H4 (cell line): ENCODE measurements at places on chromosomes 4 and X. TPM values are rescaled to one million over a fixed set of nuclear protein-coding genes. Genes with fewer than 3 reads are reported as not detected.

GRCh38 chrX:17732138-17732783, 5.0 kb upstream of the SCML1 start:
- DNase-seq, result no peak

DNA sequence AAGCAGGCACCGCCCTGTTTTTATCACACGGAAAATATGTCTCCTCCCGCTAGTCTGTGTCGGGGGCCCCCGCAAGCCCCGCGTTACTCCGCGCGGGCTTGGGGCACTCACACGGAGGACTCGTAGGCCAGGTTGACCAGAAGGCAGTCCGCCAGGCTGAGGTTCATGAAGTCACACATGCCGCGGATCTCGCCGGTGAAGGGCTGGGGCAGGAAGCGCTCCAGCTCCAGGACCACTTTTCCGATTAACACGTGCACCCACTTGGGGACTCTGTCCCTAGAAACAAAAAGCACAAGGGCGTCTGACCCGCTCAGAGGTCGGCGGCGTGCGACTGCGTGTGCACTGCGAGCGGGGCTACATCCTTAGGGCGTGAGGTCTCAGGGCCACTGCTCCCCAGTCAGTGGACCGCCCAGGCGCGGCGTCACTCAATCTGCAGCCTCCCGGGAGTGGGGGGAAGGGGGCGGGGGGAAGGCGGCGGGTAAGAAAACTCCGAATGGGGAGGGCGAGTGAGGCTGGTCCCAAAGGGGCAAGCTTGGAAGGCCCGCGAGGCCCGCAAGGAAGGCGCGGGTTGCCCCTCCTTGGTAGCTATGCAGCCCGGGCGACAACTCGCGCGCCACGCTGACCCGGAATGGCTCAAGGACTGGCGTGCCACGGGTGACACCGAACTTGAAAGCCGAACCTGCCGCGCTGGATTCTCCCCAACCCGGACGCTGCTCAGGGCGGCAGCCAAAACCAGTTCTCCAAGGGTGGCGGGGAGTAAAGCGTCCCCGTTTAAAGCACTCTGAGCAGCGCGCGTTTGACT, 722 bp downstream of the NAAA start:
- no peak for DNase-seq

- DNase-seq, result no peak
Observed at GRCh38 chrX:126551725-126552312, 795 bp downstream of the DCAF12L1 start.

DNA sequence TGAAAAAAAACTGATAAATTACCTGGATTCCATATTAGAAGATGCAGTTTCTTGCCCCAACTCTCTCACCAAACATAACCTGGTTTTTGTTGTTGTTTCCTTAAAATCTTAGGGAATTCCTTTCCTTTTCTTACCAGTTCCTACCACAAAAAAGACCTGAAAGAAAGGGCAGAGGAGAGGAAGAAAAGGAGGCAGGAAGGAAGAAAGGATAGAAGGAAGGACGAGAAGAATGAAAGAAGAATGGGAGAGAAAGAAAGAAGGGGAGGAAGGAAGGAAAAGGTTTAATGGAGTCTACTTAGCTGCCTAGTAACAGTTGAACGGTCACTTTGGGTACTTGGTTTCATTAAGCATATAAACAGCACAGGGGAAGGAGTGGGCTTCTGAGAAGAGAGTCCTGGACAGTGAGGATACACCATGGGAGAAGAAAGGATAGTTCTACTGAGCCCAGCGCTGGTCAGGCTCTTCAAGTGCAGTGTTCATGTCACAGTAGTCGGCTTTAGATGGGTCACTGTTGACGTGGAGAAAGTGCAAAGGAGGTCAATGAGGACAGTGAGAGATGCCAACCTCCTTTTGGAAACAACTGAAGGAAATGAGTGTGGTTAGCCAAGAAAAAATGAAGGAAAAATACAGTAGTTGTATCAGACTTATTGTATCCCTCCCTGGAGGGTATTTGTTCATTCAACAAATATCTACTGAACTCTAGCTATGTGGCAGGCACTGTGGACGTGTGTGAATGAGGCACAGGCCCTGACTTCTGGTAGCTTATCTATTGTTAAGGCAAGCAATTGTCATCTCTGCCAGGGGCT, 1.1 kb upstream of the CHIC2 start:
- no peak for DNase-seq

DNA sequence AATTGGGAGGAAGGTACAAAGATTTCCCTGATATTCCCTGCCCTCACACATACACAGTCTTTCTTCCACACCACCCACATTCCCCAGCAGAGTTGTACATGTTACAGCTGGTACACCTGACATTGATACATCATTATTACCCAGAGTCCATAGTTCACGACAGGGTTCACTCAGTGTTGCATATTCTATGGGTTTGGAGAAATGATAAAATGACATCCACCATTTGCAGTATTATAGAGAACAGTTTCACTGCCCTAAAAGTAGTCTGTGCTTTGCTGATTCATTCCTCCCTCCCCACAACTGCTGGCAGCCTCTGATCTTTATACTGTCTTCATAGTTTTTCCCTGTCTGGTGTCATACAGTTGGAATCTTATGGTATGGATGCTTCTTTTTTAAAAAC, 15.0 kb downstream of the AGA start:
- no peak for DNase-seq

- no peak for DNase-seq
Observed at GRCh38 chr4:8568068-8568668, 12.0 kb upstream of the GPR78 start.

DNA sequence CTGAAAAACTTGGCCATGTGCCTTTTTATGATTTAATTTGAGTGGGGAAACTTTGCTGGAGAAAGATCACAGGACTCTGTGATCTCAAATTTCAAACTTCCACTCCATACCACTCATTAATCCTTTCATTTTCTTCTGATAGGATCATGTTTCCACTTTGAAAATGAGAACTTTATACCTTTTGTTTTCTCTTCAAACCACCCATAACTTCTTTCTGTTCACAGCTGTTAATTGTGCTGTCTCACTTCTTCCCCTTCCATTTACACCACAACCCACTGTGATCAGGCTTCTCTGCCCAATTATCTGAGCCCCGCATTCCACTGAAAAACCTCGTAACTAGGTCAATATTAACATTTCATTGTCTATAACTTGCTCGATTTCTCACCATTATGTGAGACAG, 47.0 kb upstream of the ARSJ start:
- no peak for DNase-seq

- DNase-seq, result no peak
Observed at GRCh38 chr4:89665662-89666061, 171.3 kb downstream of the SNCA start.

- DNase-seq, result no peak
Observed at GRCh38 chr4:185224597-185224996, 15.2 kb downstream of the SNX25 start.

DNA sequence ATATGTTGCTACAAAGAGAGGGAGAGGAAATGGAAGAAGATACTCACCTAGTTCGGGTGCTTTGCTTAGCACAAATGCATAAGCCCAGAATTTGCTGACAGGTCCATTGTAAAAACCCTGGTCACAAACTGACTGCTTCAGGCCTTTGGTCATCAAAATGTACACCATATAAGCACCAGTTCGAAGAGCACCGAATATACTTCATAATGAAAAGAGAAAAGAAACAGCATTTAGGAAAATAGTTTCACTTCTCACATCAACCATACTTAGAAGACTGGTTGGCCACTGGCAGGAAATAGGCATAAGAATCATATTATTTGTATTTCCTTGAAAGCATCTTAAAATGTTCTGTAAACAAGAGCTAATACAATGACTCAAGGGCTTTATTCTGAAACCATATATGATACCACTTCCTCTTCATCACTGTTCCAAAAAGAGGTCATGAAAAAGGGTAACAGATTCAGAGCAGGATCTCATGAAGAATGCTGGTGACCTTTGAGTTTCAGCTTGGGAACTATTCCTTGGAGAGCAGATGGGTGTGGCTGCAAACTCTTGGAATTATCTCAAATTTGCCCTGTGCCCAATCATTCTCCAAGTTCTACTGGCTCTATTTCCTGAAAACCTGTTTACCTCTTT, 138.7 kb downstream of the ELOVL6 start:
- DNase-seq, result no peak

DNA sequence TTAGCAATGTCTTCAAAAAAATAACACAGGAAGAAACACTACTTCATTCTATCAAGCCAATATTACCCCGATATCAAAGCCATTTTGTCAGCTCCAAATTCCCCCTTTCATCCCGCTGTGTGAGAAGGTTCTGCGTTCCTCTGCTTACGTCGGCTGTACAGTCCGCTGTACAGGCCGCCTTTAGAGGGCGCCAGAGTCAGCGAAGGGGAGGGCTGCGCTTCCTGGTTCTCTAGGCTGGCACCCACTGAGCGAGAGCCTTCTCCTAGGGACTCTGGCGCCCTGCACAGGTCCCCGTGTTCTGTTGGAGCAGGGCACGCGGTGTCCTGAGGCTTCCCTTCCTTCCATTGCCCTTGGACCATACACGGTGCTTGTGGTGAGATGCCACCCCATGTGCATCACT, 25.3 kb upstream of the CT45A1 start:
- DNase-seq, result no peak

DNA sequence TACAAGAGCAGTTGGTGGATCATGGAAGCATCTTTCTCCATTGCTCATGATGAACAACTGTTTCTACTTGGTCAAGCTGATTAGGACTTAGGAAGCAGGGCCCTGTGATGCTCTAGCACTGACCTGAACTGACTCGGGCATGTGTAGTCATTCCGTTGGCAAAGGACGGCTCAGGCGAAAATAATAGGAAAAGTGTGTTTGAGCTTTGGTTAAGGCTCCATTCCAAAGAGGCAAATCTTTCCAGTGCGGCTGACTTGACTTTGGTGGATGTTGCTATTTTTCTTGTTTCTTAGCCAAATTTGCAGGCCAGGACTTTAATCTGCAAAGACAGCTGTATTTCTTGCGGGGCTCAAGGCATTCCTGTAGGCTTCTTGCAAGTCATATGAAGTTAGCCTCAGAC, 39.5 kb downstream of the ZNF518B start:
- no peak for DNase-seq

- DNase-seq, result no peak
Observed at GRCh38 chrX:118329175-118329574, 16.7 kb upstream of the WDR44 start.

DNA sequence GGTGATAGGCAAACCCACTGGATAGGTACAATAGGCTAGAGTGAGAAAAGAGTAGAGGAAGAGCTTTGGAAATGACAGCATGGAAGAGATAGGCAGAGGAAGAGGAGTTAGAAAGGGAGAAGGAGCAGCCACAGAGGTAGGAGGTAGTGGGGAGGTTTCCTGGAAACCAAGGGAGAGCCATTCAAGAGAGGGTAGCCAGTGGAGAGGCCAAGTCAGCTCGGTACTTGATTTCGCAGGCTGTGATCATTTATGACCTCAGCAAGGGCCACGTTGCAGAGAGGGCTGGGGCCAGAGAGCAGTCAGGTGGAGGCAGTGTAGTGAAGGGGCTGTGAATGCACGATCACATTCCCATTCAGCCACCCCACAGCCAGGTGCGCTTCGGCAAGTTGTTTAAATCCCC, 76.0 kb downstream of the TMEM131L start:
- no peak for DNase-seq

DNA sequence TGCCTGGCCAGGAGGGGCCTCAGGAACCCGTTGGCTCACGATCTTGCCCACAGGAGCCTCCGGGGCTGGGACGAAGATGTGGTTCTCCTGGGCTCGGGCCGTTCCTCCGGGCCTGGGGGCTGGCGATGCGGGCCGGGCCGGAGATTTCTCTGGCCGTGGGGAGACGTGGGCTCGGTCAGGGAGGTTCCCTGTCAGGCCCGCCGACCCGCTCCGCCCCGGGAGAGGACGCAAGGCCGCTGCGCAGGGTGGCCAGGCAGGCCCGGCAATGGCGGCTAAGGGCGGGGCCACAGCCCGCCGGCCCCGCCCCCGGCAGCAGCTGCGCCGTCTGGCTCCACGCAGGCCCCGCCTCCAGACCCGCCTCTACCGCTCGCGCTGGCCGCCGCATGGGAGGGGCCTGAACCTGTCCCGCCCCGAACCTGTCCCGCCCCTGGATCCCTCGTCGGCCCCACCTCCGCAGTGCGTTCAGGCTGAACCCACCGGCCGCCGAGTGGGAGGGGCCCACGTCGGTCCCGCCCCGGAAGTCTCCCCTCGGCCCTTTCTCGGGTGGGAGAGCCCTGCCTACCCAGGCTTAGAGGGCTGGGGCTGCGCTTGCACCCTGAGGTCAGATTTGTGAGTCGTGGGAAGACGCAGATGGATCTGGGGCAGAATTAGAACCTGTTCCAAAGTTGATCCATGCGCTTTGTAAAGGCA, at the start of gene FAM3A:
TSS of gene FAM3A (minus strand) at position 267 of the 690 bp plus-strand sequence. CDS start 460 bp downstream, outside the sequence.
- DNase-seq, result peak; percentile 63

- DNase-seq, result no peak
Observed at GRCh38 chrX:114952696-114953095, 64.7 kb downstream of the IL13RA2 start.

DNA sequence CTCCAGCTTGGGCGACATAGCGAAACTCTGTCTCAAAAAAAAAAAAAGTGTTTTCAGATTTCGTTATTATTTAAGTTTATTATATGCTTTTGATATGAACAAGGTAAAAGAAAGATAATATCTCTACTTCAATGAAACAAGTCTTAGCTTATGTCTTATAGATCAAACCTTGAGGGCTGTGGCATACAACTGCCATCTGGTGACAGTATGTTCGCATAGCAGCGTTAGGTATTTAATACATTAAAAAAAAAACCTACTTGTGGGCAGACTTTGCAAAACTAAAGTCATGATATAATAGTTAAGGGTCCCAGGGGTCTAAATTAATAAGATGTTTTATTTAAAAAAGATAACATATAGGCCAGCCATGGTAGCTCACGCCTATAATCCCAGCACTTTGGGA, 161.2 kb upstream of the AMOT start:
- DNase-seq, result peak; percentile 8

- DNase-seq, result peak; percentile 99
Observed at GRCh38 chr4:25159837-25160713, at the start of gene SEPSECS. TSS of gene SEPSECS (minus strand) at chr4:25160449. CDS start at chr4:25160369, 80 bp downstream.

- no peak for DNase-seq
Observed at GRCh38 chr4:102554482-102554881, 53.3 kb downstream of the NFKB1 start.

DNA sequence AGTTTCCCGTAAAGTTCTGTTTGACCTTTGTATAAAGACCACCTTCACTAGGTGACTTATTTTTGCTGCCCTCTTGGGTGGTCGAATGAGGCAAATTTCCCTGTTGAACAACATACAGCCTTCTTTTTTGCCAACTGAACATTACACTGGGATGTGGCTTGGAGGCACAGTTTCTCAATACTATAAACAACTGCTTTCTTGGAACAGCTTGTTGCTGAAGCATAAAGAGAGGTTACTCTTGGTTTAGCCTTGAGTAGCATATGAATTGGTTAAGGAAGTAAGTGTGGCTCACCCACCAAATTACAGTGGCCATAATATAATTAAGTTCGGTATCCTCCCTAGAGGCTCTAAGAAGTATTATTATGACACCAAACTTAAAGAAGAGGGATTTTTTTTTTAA, 40.0 kb downstream of the HHIP start:
- DNase-seq, result peak; percentile 25

TMPRSS11A gene
- total RNA-seq, result not detected in 2 replicates

CENPVL2 gene
- not detected in 2 replicates for total RNA-seq

CORIN gene
- total RNA-seq, result 0.10 and 0.25 TPM in 2 replicates

GYPE gene
- total RNA-seq, result not detected in 2 replicates

MAGEA11 gene
- total RNA-seq, result 2.6 and 10.0 TPM in 2 replicates

ZNF732 gene
- total RNA-seq, result 0.10 and 0.66 TPM in 2 replicates

FABP2 gene
- total RNA-seq, result not detected in 2 replicates

KCND1 gene
- total RNA-seq, result 0.12 TPM in 1 of 2 replicates, not detected in the other

HAND2 gene
- total RNA-seq, result 0.06 and 1.2 TPM in 2 replicates

PCDH19 gene
- 0.48 and 0.64 TPM in 2 replicates for total RNA-seq

ENPP6 gene
- total RNA-seq, result not detected in 2 replicates

SYNPO2 gene
- 0.45 and 0.95 TPM in 2 replicates for total RNA-seq

CLNK gene
- not detected in 2 replicates for total RNA-seq
